ENCODE measurements at places on chromosomes 4 and X. TPM values are rescaled to one million over a fixed set of nuclear protein-coding genes. Genes with fewer than 3 reads are reported as not detected.

The PUDP gene
- 10.1 TPM for total RNA-seq

The SLC26A1 gene
- 3.0 TPM for total RNA-seq

The KLF3 gene
- total RNA-seq, result 24.8 TPM

The GUCY1A1 gene
- 35.9 TPM for total RNA-seq

The SPANXB1 gene
- not detected for total RNA-seq

The NRK gene
- 15.5 TPM for total RNA-seq

The ARMCX5 gene
- 30.7 TPM for total RNA-seq

The SLC2A9 gene
- total RNA-seq, result 4.4 TPM

The PABPC1L2A gene
- total RNA-seq, result 0.91 TPM

The SHROOM4 gene
- total RNA-seq, result 3.7 TPM

The KCNIP4 gene
- total RNA-seq, result 126 TPM

The DEFB131A gene
- total RNA-seq, result not detected

The LPAR4 gene
- 10.9 TPM for total RNA-seq

The CPZ gene
- 5.0 TPM for total RNA-seq

The FAM149A gene
- 13.2 TPM for total RNA-seq

The CDKL5 gene
- total RNA-seq, result 18.3 TPM

The IQSEC2 gene
- total RNA-seq, result 10.9 TPM

The APOO gene
- 17.7 TPM for total RNA-seq

The TEX13D gene
- not detected for total RNA-seq

The FGB gene
- total RNA-seq, result 0.36 TPM

The LUZP4 gene
- not detected for total RNA-seq

Data from cerebellum (tissue), 4 donors.